ENCODE measurements at places on chromosomes 2 and 18.
A peak's percentile ranks its signal among the peaks of the same experiment; 100 is the strongest.

DNA sequence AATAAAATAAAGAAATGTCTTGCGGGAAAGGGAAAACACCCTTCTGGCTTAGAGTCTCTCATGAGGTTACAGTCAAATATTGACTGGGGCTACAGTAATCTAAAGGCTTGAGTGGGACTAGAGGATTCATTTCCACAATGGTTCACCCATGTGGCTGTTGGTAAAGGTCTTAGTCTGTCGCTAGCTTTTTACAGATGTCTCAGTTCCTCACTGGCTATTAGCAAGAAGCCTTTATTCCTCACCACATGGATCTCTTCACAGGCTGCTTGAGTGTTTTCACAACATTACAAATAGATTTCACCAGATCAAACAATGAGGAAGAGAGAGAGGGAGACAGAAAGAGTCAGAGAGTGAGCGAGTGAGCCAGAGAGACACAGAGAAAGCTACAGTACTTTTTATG is 8.3 kb upstream of the ZC3H15 start:
- DNase-seq: no peak

DNA sequence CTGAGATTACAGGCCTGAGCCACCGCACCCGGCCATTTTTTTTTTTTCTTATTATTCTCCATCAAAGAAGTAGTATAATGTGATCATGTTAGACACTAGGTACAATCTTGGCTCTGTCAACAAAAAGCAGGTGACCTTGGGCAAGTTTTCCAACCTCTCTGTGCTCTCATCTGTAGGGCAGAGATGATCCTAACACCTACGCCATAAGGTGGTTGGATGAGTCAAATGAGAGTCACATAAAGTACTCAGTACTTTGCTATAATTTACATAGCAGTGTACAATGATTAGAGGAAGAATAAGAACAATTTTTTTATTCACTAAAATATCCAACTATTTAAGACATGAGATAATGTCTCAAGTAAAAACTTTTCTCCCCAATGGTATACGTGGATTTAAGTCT is 128.6 kb downstream of the TGIF1 start:
- no peak for DNase-seq

DNA sequence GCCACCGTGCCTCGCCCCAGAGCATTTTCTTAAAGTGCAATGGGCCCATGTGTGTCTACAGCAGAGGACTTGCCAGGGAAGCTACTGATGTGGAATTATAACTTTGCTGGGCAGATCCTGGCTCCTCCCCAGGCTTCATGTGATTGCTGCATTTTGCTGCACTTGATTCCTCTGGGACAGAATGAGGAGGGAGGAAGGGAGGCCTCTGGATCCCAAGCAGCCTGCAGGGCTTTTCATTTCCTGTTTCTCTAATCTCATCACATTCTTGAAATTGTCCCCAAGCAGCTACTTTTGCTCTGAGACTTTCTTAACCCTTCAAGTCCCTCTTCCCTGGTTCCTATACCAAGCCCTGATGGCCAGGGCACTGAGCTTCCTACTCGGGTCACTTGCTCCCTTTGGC is 134.4 kb upstream of the SEC11C start:
- peak; percentile 65 for DNase-seq

- no peak for DNase-seq
These were observed 72.2 kb upstream of the TAF1B start for GRCh38 chr2:9771101-9771449.

GRCh38 chr2:151757861-151758260 is 23.6 kb upstream of the NEB start:
- DNase-seq: no peak

DNA sequence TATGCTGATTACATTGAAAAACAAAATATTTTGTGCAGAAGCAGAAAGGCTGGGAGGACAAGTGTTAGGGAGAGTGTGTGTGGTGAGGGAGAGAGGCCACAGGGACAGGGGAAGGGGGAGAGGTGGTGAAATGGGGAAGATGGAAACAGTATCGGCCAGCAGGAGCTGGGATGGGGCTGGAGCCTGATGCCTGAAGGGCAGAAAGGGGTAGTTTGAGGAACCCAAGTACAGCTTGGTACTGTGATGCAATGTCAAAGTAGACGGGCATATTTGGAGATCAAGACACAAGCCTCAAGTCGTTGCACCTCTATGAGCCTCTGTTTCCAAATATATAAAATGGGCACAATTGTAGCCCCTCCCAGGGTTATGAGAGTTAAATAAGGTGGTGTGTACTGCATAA is 152.1 kb downstream of the LPIN1 start:
- DNase-seq: no peak

DNA sequence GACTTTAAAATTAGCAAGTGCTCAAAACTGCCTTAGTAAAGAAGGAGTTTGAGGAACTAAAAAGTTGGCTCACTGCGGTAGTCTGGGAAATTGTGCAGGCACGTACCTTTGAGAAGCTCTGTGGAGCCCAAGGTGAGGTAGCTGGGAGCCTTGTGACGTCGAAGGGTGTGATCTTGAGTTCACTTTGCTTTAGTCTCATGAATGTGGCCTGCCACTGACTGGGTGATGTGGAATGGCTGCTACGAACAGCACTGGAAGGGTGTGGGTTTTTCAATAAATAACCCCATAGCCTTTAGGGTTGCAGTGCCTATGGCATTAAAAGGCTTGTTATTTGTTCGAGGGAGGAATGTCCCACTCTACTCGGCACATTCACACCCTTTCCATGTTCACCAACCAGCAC is 312.3 kb downstream of the PRKCE start:
- DNase-seq: no peak

GRCh38 chr2:10918661-10919409 is 7.1 kb downstream of the KCNF1 start:
- peak; percentile 56 for DNase-seq

DNA sequence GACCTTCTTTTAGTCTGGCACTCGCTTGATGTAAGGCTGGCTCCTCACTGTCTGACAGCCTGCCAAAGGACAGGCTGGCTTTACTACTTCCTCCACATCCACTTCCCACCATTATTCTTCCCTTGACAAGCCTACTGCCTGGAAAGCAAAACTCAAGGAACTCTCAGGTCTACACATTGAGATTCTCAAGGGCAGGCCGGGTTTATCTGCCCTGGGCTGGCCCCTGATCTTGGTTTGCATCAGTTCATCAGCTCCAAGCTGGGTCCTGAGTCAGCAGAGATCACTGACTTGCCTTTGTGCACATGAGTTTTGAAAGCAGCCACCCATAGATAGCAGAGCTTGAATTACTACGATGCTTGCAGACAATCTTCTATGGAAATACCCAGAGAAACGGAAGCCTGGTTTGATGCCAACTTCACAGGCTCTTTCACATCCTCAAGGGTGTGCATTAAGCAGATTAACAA is 53.9 kb downstream of the KCTD18 start:
- DNase-seq: no peak

DNA sequence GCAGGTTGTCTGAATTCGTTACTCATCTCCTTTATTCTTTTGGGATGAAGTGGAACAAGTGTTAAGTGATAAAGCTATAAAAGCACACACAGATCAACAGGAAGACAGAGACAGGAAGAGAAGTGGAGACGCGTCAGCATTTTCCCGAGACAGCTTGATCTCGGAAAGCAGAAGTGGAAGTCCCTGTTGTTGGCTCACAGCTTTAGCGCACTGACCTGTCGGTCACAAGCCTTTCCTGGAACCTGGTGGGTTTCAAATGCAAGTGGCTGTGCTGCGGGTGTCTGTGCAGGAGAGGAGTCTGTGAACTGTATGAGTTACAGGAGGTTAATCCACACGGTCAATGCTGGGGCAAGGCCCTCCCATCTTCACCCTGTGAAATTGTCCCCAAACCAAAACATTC is 116.6 kb upstream of the PELI1 start:
- peak; percentile 53 for DNase-seq

DNA sequence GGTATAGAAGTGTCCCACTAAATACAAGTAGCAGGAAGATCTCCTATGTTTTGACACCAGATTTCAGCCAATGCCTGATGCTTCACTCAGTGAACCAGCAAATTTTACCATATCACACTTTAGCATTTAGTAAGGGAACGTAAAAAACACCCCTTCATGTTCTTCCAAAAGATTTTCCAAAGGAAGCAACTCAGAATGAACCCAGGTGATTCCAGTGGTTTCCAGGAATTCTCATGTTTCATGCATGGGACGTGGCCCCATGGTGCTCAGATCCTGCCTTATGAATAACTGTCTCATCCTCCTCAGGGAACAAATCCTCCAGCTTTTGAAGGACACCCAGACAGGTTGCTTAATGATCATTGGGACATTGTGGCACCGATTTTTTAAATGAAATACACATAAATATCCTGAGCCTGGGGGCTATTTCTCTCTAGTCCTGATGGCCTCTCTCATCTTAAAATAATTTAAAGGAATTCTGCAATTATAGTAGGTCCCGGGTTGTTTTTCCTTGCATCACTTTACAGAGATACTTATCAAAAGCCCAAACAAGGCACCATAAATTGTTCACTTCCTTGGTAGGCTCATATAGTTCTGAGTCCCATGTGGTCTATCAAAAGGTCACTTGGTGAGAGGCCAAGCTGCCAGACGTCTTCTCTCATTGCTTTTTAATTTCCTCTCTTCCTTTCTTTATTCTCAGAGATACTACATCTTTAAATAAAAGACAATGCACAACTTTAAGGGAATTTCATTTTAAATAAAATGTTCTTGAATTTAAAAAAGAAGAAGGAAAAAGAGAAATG is 261.0 kb downstream of the ZNF516 start:
- DNase-seq: no peak

- DNase-seq: no peak
These were observed 715.9 kb downstream of the MBD2 start for GRCh38 chr18:53508529-53508928.

GRCh38 chr2:44869761-44870160 is 71.7 kb upstream of the SIX3 start:
- no peak for DNase-seq

DNA sequence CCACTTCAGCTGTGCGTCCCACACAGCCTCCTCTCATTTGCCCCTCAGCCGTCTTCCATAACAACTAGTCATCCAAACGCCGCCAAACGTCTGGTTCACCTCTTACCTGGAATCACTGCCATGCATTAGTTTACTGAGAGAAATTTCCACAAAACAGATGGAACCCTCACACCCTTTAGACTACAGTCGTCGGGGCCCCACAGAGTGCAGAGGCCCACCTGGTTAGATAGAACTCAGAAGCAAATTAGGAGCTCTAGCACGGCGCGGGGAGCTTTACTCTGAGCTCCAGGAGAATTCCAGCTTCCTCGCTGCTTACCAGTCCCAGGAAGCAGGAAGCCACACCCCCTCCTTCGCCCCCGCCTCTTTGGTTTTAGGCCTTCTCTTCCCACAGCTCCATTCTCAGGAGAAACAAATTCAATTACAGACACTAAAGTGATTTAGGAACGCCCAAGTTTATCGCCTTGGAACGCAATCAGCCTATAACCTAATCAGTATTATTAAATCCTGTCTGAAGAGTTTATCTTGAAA is 9.4 kb downstream of the RNU2-63P start:
- no peak for DNase-seq

DNA sequence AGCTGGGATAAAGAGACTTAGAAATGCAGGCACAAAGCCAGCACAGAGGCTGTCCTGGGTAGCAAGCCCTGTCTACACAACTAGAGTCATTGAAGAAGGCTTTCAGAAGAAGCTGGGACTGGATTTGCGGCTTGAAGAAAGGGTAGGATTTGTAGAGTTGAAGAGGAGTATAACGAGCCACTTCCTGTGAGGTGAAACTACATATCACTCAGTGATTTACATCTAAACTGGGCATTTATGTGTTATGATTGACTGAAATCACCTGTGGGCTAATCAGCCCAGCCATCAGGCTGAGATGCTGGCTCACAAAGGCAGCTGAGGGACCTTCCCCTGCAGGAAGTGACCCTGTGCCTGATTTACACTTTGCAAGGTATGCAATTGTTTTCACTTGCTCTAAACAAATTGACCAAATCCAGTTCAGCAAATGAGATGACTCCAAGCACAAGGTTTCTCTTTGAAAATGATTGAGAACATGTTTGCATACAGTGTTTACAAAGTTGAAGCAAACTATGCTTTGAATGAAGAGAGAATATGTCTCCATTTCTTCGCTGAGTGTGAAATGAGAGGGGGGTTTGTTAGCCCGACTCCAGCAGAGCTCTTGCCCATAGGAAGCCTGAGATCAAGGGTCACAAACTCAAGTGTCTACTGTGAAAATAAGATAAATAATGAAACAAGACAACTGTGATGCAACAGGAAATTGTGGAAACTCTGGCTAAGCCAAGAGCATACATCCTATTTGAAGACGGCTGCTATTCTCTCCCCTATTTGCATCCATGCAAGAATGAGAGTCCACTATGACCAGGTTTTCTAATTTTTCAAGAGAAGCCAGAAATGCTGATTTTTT is 69.3 kb upstream of the HK2 start:
- no peak for DNase-seq

GRCh38 chr18:42941021-42941420 is 174.5 kb downstream of the RIT2 start:
- no peak for DNase-seq

GRCh38 chr2:35294636-35295263 is 1060.8 kb upstream of the CRIM1 start:
- no peak for DNase-seq

DNA sequence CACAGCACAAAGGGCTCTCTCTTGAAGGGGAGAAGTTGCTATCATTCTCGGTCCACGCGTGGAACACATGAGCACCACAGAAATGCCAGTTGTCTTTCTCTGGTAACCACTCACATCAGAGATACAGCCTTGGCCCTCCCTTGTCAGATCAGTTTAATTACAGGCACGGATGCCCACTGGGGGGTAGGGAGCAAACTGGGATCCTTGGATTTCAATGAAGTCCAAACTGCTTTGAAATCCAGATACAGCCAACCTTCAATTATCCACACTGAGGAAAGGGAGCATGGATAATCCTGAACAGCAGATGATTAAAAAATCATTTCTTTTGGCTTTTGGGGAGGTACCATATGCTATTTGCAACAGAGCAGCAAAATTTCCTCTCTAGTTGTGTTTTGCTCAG is 63.7 kb upstream of the DAPL1 start:
- no peak for DNase-seq

- no peak for DNase-seq
These were observed 97.5 kb downstream of the TMEM247 start for GRCh38 chr2:46576875-46577274.

DNA sequence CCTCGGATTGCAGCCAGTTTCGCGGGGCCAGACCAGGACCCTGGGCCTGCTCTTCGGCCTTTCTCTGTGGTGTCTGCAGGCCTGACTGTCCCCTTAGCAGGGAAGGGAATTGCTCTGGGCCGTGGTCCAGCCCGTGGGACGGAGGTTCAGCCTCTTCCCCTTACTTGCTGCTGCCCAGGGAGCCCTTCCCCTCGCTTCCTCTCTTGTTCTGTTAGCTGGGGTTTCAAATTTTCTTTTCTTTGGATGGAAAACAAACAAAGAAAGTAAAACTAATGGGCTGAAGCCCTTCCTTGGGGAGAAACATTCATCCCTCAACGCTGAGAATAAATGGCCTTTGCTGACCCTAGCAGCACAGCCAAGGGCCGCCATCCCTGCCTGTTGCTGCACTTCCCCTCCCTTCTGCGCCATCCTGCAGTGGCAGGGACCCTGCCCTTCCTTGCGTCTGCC is 52.4 kb downstream of the ASAP2 start:
- DNase-seq: peak; percentile 65
